ENCODE measurements at places on chromosomes 13 and 19. TPM values are rescaled to one million over a fixed set of nuclear protein-coding genes. Genes with fewer than 3 reads are reported as not detected.

SMAD9 gene
- total RNA-seq: 0.30 TPM

TEX101 gene
- not detected for total RNA-seq

CGB7 gene
- 0.47 TPM for total RNA-seq

SEMA6B gene
- total RNA-seq: 6.0 TPM

WDR87 gene
- not detected for total RNA-seq

ZNF583 gene
- total RNA-seq: 1.9 TPM

ZNF439 gene
- not detected for total RNA-seq

ADGRE1 gene
- 5.1 TPM for total RNA-seq

CGB5 gene
- 0.88 TPM for total RNA-seq

VSTM1 gene
- total RNA-seq: 0.50 TPM

MAP4K1 gene
- 0.92 TPM for total RNA-seq

SMARCA4 gene
- 7.7 TPM for total RNA-seq

IL27RA gene
- 10.7 TPM for total RNA-seq

CD177 gene
- 0.09 TPM for total RNA-seq

SKA3 gene
- total RNA-seq: 14.0 TPM

FGF22 gene
- 1.2 TPM for total RNA-seq

ATP13A1 gene
- 22.9 TPM for total RNA-seq

PEAK3 gene
- total RNA-seq: not detected

SMG9 gene
- 64.4 TPM for total RNA-seq

CYP4F12 gene
- total RNA-seq: 1.7 TPM

ZNF136 gene
- total RNA-seq: 1.2 TPM

GZMM gene
- 0.25 TPM for total RNA-seq

PDE4C gene
- total RNA-seq: 0.15 TPM

SIGLEC12 gene
- not detected for total RNA-seq

NXNL1 gene
- not detected for total RNA-seq

ZNF382 gene
- not detected for total RNA-seq

TMEM238 gene
- total RNA-seq: 1.6 TPM

GPR12 gene
- total RNA-seq: not detected

TTC9B gene
- 1.1 TPM for total RNA-seq

ZNF729 gene
- total RNA-seq: not detected

DIRAS1 gene
- total RNA-seq: 4.3 TPM

SLC27A5 gene
- total RNA-seq: 24.8 TPM

RXFP2 gene
- total RNA-seq: not detected

YJU2 gene
- total RNA-seq: 19.9 TPM

KLK10 gene
- total RNA-seq: 0.27 TPM

ZNF558 gene
- 7.7 TPM for total RNA-seq

OR7C1 gene
- total RNA-seq: not detected

KCNN1 gene
- 0.69 TPM for total RNA-seq

ZNF112 gene
- 2.4 TPM for total RNA-seq

HPN gene
- total RNA-seq: 0.08 TPM

UBE2L5 gene
- total RNA-seq: not detected

PDX1 gene
- total RNA-seq: 0.08 TPM

ZSCAN1 gene
- not detected for total RNA-seq

CBY2 gene
- total RNA-seq: not detected

GPR180 gene
- total RNA-seq: 3.6 TPM

ZNF780A gene
- 28.4 TPM for total RNA-seq

IPO5 gene
- 84.2 TPM for total RNA-seq

SPTBN4 gene
- 1.0 TPM for total RNA-seq

PABPC3 gene
- total RNA-seq: 0.10 TPM

LGALS14 gene
- not detected for total RNA-seq

C19orf47 gene
- 32.3 TPM for total RNA-seq

C19orf85 gene
- total RNA-seq: not detected

NR2C2AP gene
- total RNA-seq: 32.3 TPM

TMEM255B gene
- 0.65 TPM for total RNA-seq

ZNF433 gene
- not detected for total RNA-seq

SIGLEC14 gene
- total RNA-seq: 0.12 TPM
